ENCODE measurements at places on chromosomes 4 and X.

GRCh38 chrX:86348669-86349068, 200.4 kb downstream of the DACH2 start:
- DNase-seq = no peak

DNA sequence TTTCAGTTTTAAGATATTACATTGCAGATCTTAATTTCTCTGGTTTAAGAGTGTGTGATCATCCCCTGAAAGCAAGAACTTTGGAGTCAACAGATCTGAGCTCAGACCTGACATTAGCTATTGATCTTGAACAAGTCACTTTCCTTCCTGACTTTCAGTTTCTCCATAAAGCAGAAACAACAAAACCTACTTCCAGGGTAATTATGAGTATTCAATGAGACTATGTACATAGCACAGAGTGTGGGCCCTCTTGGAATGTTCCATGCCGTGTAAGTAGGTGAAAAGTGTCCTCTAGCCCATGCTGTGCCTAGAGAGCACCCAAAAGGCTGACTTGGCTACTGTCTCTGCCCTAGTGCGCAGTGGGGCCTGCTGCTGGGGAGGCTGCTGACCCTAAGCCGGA, 188.0 kb upstream of the RPL34 start:
- DNase-seq = no peak

DNA sequence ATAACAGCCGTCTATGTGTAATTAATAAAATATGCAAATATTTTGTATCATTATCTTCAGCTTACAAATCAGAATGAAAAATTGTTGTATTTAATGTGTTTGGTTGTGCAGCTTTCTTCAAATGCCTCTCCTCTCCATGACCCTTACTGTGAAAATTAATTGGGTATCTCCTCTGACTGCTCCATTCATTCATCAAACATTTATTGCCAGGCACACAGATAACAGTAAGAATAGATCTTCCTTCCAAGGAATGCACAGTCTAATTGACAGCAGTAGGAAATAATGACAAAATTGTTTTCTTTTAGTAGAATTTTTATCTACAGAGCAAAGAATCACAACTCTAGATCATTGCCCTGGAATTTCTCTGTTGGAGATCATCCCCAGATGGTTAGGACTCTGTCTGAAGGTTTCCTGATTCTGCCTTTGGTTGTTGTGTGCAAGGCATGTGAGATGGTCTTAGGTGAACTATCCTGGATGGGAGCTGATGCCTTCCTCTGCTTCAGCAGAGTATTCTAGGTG, 395.0 kb upstream of the FAT1 start:
- DNase-seq = no peak

DNA sequence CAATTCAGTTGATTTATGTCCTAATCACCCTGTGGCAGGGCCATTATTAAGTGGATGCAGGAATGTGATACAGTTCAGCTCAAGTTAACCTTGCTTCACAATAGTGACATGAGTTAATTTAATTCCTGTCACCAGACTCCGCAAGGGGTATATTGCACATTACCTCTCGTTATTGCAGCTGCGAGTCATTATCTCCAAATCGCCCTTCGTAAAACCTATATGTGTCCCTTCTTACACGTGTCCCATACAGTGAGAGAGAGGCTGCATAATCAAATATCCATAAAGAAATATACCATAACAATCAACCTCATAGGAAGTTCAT, 369.9 kb upstream of the ANXA10 start:
- no peak for DNase-seq

Data from stimulated activated CD8-positive, alpha-beta memory T cell treated with anti-CD3 and anti-CD28 coated beads, Interleukin-12 subunit alpha, Interleukin-12 subunit beta, amount 100 ng/mL, for 4 hours (primary cell).